ENCODE measurements at places on chromosomes 12 and 14.

DNA sequence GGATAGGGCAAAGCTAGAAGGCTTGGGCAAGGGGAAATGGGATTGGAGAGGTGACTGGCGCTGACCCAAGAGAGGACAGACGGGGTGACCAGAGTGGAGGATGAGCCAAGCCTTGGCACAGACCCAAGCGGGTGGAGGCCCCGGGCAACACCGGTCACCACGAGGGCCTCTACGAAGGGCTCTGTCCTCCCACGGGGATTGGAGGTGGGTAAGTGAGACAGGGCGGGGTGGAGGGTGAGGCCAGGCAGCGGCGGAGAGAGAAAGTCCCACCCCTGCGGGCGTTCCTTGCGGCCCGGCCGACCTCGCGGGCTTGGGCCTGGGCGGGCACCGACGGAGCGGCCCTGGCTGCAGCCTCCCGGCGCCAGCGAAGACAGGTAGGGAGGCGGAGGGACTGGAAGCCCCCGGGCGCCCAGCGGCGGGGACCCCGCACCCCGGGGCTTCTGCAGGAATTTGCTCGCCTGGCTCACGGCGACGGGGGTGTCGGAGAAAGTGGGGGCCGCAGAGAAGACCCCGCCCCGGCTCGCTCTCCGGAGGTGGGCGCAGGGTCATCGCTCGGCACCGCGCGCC lies at the start of gene PAPLN:
PAPLN (plus strand) TSS at position 288 of the 567 bp plus-strand sequence. CDS start 2,273 bp downstream, outside the sequence.
- no peak for DNase-seq

DNA sequence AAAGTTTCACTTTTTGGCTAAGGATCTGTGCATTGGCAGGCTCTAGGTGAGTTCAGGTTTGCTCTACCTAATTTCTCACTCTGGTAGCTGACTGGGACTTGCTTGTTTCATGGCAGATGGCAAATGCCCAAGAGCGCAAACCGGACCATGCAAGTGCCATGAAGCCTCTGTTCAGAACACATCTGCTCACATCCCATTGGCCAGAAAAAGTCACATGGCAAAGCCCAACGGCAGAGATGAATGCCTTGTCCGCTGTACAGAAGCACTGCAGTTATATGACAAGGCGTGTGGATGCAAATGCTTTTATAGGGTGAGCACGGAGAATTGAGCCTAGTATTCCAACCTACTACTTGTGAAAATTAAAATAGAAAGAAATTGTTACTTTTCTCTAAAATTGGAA lies 202.2 kb upstream of the HMGA2 start:
- DNase-seq: no peak

- no peak for DNase-seq
Observed at GRCh38 chr12:122135437-122136031, 38.5 kb downstream of the IL31 start.

- no peak for DNase-seq
Observed at GRCh38 chr14:75886636-75887348, 95.0 kb downstream of the TGFB3 start.

DNA sequence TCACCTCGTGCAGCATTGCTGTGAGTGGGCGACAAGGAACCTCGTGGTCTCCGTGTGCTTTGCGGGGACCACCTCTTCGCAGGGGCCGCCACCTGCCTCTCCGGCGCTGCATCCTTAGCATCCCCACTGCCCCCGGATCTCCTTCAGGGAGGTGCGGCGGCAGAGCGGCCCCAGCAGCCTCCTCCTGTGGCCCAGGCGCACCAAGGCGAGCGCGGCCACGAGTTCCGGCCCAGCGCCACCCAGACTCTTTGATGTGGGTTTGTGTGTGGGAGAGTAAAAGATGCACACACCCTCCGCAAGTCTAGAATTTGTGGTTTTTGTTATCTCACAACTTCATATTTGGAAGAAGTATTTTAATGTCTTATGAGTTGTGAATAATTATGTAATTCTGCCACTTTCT lies 118.8 kb upstream of the DIO3 start:
- DNase-seq: peak; percentile 13

GRCh38 chr12:112153893-112154219 lies 28.5 kb downstream of the TRAFD1 start:
- DNase-seq: no peak

DNA sequence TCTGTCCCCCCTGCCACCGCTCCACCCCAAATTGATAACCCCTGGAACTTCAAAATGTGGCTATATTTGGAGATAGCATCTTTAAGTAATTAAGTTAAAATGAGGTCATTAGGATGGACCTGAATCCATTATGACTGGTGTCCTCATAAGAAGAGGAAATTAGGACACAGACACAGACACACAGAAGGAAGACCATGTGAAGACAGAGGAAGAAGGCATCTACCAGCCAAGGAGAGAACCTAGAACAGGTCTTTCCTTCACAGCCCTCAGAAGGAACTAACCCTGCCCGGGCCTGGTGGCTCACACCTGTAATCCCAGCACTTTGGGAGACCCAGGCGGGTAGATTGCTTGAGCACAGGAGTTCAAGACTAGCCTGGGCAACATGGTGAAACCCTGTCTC lies 3.6 kb upstream of the HRK start:
- DNase-seq: no peak

DNA sequence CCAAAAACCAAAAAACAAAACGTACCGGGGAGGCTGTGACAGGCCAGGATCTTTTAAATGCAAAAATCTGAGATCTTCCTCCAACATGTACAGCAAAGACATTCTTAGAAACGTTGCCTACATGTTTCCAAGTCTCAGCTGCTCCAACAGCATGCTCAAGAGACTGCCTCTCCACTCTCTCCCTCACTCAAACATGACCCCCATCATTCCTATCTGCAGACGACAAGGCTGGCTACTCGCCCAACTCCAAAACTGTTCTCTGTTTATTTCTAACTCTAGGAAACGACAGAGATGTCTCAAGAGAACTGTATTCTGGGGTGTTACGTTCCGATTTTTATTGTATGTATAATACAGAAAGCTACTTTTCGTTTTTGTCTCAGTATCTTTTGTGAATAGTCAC lies 57.5 kb upstream of the TMCC3 start:
- no peak for DNase-seq

- no peak for DNase-seq
Observed at GRCh38 chr12:71566655-71567054, 97.0 kb downstream of the ZFC3H1 start.

DNA sequence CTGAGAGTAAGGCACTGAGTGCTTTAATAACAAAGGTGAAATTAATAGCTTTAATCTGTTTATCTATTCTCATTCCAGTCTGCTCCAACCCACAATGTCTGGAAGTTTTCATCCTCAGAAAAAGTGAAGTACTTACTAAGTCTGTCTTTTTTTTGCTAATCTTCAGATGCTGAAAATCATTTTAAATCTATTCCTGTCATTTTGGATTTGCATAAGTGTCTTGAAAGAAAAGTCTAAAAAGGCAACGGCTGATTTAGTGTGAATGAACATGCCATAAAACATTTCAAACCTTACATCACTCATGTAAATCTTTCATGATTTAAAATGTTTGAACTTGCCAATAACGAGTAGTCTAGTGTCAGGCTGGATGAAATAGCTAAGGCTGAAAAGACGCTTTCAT lies 685.6 kb downstream of the RPS29 start:
- DNase-seq: no peak

DNA sequence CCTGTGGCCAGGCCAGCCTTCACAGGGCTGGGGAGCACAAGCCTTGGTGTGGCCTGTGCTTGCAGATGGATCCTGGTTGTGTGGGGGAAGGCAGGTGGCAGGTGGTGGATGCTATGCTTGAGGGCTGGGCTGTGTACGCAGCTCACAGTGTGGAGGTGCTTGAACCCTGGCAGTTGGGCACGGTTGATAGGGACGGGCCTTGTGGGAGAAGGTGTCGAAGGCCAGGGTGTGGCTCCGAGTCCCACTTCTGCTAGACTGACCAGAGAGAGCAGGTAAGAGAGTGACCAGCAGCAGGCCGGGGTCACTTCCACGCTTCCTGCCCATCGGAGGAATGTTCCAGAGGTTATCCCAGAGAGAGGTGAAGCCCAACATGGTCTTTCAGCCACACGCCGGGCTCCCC lies 85.5 kb downstream of the CACNA1C start:
- no peak for DNase-seq

GRCh38 chr12:49137476-49137875 lies 6.3 kb upstream of the TUBA1B start:
- DNase-seq: no peak

DNA sequence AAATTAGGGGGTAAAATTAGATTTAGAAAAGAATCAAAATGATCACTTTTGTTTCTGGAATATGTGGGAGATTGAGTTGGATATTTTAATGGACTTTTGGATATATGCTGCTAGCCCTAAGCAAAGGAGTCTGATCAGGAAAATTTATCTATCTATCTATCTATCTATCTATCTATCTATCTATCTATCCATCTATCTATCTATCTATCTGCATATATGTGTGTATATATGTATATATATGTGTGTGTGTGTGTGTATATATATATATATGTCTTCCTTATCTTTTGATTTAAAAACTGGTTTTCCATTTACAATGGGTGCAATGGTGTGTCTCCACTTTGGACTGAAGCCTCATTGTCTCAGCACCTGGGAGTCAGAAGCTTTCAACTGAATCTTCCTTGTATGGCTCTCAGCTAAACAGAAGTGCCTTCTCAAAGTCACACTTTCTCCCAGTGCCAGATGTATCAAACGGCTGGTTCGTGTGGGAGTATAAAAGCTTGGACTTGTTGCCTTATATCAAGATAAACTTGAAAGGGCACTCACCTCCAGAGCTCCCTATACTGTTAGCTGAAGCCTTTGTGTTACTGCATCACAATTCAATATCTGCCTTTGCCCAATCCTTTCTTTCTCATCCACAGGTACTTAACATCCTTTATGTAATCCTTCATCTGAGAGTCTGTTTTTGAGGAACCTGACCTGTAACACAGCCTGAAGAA lies 31.6 kb upstream of the CD69 start:
- DNase-seq: no peak

- no peak for DNase-seq
Observed at GRCh38 chr12:67433385-67434175, 164.4 kb downstream of the CAND1 start.

DNA sequence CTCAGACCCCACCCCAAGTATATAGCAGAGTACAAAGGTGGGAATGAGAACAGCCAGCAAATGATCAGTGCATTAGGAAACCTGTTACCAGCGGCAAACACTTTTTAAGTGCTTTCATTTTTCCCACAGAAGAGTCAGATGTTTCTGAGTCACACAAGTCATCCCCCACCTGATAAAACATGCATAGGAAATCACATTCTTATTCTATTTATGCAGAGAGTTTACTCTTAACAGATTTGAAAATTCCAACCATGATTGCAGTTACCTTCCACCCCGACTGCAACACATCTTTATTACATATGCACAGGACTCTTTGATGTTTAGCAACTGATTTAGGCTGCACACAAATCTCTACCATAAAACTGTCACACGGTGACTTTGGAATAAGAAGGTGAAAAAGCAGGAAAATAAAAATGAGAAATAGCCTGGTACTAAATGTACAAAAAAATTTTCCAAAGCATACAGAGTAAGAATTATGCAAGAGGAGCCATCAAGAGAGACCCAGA lies 236.4 kb downstream of the PAWR start:
- no peak for DNase-seq

DNA sequence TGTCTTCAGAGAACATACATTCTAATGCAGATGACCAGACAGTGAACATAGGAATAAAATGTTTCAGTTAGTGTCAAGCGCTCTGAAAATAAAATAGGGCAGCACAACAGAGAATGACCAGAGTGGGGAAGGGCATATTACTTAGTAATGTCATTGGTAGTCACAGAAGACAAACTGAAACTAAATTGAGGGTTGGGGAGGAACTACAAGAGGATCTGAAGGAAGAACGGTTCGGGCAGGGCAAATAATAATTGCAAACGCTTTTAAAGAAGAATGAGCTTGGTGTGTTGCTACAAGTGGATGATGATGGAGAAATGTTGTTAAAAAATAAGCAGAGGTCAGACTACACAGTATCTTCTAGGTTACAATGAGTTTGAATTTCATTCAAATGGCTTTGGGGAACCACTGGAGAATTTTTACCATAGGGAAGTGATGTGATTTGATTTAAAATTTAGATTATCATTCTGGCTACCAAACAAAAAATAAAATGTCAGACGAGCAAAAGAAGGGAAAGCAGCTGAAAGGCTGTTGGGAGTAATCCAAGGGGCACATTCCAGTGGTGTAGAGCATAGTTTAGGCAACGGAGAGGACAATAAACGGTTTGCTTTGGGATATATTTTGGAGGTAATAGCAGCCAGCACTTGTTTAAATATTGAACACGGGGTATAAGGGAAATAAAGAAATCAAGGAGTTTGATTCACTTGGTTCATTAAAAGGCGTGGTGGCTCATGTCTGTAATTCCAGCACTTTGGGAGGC lies 56.3 kb upstream of the SLC6A13 start:
- no peak for DNase-seq

DNA sequence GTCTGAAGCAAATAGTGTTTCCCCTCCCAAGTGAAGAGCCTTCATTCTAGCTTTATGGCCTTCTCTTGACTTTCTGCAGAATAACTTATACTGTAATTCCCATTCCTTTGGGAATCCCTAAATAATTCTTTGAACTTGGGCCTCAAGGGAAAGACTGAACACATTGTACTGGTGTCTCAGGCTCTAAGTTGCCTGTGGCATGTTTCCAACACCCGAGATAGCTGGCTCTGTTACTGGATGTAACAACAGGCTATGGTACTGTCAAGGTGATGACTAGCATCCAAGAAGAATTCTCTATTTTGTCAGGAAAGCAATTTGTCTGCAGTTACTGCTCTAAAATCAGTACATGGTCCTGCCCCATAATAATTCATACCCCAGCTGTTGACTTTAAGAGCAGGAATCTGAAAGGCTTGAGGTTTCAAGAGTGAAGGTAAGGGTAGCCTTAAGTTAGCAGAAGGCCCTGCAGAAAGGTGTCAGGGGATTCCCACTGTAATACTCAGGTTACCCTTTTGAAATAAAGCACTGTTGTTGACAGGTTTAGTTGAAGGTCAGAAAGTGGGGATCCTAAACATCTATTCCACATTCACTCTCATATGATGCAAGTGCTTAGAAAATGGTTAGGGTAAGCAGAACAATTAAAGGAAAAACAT lies 5.2 kb downstream of the GPX2 start:
- no peak for DNase-seq

DNA sequence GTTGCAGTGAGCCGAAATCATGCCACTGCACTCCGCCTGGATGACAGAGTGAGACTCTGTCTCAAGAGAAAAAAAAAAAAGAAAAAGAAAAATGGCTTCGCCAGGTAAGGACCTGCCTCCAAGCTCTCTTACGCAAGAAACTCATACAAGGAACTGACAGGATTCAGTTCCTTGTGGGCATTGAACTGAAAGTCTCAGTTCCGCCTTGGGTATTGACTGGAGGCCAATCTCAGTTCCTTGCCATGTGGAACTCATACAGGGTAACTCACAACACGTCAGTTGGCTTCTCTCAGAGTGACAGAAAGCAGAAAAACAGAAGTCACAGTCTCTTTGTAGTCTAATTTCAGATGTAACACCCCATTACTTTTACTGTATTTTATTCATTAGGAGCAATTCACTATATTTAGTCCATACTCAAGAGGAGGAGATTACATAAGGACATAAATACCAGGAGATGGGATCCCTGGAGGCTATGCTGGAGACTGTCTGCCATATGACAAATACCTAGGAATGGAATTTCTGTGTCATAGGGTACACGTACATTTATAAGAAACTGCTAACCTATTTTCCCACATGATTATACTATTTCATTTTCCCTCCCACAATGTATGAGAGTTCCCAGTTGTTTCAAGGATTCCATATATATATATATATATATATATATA lies 11.4 kb upstream of the NOPCHAP1 start:
- no peak for DNase-seq
